AG04449 (cell line): ENCODE measurements at places on chromosomes 2 and 18.
A peak's percentile ranks its signal among the peaks of the same experiment; 100 is the strongest.

DNA sequence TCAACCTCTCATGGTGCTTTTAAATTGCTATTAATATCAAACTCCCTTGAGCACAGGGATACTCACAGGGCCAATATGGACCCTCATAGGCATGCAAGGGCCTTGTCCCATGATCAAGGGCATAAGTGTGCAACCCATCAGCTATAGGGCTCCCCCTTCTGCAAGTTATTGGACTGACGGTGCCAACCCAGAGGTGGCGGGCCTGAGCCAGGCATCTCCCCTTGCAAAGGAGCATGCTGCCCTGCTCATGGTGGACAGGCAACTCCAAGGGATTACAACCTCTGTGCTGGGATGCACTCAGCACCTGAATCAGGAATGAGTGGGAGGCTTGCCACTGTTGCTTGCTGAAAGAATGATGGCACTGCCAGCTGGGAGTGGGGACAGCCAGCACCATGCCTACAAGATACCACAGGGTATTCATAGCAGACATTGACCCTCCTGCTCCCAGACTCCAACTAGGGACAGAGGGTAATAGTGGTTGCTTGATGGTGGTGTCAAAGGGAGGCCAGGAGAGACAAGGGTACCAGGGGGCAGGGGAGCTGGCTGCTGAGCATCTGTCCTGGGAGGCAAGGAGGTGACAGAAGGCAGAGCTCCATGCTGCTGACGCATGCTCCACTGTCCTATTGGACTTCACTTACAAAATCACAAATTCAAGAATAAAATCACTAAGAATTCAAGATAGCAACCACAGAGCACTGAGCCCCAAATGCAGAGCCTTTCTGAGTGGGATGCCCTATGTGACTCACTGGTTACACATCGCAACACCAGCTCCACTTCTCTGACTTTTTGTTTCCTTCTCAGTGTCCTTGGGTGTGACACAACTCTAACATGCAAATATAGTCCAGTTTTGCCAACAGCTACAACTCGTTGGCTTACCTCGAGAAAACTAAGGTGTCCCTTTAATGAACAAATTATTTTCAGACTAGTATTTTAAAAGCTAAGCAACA, 157.1 kb upstream of the CCDC150 start:
- DNase-seq: no peak

GRCh38 chr18:427005-427404, 73.5 kb downstream of the COLEC12 start:
- DNase-seq: no peak

DNA sequence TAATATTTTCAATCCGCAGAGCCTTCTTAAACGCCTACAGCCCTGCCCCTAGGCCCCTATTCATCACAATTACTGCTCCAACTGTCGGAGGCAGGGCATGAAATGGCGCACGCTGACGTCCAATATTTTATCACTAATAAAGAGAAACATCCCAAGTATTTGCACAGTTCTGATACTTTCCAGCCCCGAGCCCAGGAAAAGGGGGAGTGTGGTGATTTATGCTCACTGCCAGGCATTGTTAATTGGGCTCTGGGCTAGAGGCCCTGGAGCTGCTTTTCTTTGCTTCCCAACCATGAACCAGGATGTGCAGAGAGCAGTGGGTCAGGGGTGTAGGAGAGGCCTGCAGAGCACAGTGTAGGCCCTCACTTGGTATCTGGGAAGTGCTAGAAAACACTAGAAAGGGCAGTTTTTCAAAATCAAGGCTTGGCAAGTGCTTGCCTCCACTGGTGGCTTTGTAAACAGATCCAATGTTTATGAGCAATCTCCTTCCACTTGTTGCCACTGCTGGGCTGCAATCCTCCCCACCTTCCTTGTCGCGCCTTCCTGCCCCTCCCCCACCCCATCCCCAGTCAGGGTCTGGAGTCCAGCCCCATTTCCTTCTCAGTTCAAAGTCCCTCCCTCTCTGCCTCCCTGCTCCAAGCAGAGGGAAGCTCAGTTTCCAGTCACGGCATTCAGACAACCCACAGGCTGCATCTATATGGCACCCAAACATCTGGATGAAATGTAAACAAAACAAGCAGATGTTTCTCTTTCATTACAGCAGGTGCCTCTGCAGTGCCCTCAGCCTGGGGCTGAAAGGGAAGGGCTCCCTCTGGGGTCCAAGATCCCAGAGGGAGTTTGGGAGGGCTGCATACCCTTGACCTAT, 83.9 kb upstream of the PKDCC start:
- no peak for DNase-seq

DNA sequence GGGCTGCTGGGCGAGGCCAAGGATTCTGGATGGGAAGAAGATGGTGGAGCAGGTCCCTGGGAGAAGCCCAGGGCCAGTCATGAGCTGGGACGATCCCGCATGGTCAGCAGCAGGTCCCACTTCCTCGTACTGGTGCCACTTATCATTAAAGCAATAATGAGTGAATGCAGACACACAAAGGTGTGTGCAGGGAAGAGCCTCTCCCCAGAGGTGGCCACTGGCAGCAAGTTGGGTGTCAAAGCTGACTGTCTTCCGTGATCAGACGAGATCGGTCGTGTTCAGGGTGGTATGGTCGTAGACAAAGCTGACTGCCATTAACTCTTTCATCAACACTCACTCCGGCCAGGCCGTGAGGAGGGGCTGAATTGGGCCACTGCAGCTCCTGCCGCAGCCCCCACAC, 10.3 kb upstream of the ARHGEF4 start:
- DNase-seq: no peak

GRCh38 chr18:78390348-78390951, 589.2 kb upstream of the SALL3 start:
- DNase-seq: no peak

DNA sequence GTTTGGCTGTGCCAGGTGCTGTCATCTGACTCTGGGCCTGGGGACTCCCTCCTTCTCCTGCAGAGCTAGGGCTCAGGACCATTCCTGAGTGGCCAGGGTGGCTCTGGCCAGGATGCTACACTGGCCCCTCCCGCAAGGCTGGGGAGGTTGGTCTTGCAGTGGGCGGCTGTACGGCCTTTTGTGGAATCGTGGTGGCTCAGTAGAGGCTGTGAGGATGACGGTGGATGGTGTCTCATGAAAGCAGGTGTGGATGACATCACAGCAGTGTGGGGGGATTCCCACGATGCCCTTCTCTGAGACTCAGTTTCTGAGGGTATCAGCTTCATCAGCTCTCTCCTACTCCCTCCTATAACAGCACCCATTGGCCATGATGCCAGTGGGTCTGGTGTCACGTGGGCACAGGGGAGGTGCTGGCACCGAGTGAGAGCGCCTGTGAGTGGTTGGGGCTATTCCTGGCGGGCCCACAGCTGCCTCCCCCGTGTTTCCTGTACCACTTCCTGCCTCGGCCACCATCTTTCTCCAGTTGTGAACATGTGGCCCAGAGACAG, 144.2 kb upstream of the HDAC4 start:
- DNase-seq: no peak

- DNase-seq: no peak
Measured at GRCh38 chr2:237529452-237530402, 36.6 kb upstream of the PRLH start.

DNA sequence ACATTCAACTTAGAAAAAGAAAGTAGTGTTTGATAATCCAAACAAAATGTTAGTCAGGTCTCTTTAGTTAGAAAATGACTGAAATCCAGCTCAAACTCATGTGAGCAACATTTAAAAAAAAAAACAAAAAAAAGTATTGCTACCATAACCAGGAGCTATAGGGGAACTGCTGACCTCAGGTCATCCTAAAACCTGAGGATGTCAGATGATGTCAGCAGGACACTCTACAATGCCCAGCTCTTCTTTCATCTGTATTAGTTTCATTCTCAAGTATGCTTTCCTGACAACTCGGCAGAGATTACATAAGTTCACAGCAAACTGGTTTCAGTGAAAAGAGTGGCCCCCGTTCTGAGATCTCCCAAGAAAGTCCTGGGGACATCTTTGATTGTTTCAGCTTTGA, 4.2 kb upstream of the ESCO1 start:
- no peak for DNase-seq

- DNase-seq: peak; percentile 26
Measured at GRCh38 chr2:120253021-120253882, 600 bp downstream of the RALB start.

GRCh38 chr2:140947236-140947635, 1183.6 kb downstream of the LRP1B start:
- no peak for DNase-seq

DNA sequence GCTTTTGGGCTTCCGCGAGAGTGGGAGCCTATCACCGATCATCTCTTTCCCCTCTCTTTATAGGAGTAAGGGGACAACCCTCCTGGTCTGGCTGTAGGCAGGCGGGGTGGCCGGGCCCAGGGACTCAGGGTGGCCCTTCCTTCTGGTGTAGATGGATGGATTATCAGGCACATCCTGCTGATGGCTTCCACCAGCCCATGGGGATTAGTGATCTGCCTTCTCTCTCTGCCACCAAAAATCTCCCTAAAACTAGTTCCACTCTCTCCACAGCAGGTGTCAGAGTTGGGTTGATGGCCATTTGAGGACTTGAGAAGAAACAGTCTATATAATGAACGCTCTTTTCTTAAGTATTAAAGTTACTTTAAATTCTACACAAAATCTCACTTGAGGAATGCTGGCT, 37.4 kb downstream of the NCK2 start:
- DNase-seq: no peak

DNA sequence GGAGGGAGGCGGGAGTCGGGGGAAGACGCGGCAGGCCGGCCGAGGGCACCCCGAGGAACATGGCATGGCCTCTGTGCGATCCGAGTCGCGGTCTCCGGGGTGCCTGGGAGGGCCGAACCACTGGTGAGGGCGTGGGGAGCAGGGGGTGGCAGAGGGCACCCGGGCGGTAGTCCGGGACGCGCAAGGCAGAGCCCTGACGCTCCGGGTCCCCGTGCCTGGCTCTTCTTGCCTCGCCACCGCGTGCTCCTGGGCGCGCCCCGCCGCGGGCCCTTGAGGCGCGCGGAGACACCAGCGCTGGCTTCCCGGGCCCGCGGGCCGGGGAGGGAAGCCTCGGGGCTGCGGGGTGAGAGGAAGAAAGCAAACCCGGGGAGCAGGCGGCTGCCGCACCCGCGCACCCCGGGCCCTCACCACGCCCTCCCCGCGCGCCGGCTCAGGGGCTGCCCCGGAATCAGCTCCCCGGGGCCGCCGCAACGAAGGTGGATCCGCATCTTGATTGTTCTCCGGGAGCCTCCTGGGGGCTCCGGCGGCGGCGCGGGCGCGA, 4.3 kb downstream of the SOX11 start:
- DNase-seq: no peak

GRCh38 chr18:22427822-22428549, 10.3 kb upstream of the CTAGE1 start:
- no peak for DNase-seq

DNA sequence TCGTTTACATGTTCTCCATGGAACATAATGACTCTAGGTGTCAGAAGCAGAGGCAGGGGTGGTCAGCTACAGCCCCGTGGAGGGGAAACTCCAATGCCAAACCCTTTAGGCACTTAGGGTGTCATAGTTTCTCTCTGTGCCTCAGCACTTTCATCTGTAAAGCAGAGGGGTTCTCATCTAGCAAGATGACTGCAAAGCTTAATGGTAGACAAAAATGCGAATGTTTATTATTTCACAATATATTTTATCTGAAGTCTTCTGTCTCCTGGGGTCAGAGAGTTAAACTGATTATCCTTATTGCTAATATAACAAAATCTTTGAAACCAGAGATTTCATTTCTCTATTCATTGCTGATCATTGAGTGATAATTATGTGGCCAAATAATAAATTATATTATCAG, 522.5 kb downstream of the TSN start:
- DNase-seq: no peak

DNA sequence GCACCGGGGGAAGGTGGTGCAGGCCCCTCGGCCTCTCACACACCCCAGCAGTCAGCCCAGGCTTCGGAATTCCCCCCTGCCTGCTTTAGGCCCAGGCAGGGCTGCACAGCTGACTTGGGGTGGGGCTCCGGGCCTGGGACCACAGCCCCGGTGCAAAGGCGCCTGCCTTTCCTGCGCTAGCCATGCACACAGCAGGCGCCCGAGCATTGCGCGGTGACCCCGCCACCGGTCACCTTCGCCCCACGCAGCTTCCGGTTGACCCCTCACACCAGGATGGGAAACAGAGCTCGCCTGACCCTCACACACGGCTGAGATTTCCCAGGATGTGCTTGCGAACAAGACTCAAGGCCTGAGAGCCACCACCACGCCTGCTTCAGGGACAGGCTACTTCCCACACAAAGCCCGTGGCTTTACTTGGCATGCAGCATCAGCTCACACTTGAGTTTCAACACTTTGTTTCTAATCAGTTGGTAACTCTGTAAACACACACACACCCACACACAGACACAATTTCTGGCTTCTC, 46.0 kb downstream of the SLC66A2 start:
- no peak for DNase-seq

GRCh38 chr2:8230466-8230865, 451.4 kb upstream of the ID2 start:
- no peak for DNase-seq

GRCh38 chr2:11389551-11390398, 45.3 kb upstream of the ROCK2 start:
- DNase-seq: no peak

- no peak for DNase-seq
Measured at GRCh38 chr2:86566158-86566820, 3.0 kb upstream of the CHMP3 start.

GRCh38 chr2:212361174-212361756, 177.3 kb downstream of the ERBB4 start:
- DNase-seq: no peak

DNA sequence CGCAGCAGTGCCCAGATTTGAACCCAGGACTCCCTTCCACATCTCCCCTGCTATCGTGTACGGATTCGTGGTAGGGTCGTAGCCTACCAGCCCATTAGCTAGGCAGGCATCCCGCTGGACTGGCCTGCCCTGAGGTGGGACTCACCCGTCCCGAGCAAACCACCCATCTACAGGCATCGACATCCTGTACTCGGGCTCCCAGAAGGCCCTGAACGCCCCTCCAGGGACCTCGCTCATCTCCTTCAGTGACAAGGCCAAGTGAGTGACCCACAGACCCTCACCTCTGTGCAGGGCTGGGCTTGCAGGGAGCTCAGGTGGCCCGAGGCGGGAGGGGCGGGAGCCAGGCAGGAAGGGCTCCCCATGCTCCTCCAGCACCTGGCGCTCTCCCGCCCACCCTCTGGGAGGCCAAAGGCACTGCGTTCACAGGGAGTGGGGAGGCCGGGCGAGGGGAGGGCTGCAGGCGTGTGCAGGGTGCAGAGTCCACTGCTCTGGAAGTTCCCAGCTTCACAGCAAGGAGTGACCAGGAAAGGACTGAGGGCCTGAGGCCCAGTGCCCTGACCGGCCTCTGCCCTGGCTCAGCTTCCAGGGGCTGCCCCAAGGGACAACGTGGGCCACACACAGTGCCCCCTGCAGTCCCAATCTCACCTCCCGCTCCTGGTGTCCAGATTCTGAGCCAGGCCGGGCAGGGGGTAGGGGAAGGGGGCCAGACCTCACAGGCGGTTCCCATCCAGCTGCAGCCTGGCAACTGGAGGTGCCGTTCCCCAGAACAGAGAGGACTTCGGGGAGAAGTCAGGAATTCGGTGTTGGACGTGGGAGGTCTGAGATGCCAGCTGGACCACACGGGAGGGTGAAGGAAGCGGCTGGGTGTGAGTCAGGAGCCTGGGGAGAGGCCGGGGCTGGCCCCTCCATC, 5.4 kb downstream of the AGXT start:
- no peak for DNase-seq
